ENCODE measurements at places on chromosomes 16 and 17.

DNA sequence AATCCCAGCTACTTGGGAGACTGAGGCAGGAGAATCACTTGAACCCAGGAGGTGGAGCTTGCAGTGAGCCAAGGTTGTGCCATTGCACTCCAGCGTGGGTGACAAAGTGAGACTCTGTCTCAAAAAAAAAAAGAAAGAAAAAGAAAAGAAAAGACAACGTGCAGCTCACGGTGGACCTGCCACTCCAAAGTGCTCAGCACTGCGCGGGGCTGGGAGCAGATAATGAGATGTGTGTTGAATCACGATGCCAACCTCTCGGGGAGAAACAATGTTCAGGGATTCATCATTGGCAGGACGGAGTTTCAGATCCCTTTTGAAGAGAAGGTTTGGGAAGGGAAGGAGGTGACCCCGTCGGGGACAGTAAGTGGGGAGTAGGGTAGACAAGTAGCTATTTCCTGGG, 19.2 kb downstream of the WFDC1 start:
- no peak for DNase-seq

DNA sequence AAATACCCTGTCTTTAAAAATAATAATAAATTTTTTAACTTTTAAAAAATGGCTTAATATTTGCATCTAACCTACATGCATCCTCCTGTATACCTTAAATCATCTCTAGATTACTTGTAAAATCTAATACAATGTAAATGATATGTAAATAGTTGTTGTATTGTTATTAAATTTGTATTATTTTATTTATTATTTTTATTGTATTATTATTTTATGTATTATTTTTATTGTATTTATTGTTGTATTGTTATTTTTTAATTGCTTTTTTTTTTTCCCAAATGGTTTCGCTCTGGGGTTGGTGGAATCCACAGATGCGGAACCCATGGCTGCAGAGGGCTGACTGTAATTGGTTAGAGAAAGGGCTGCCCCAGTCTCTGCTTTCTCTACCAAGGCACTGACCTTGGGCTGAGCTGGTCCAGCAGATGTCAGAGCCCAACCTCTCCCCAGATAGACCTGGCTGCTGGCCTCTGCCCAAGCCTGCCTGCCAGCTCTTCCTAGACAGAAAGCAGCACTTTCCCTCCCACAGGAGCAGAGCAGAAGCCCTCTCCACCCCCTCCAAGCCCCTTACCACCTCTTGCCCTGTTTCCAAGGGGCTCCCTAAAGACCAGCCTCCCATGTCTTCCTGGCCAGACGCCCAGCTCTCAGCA, 183.8 kb downstream of the GSG1L start:
- no peak for DNase-seq

GRCh38 chr17:8563981-8564602, 66.4 kb downstream of the MYH10 start:
- no peak for DNase-seq

GRCh38 chr16:68389006-68389405, 59.3 kb downstream of the SMPD3 start:
- DNase-seq, result no peak

DNA sequence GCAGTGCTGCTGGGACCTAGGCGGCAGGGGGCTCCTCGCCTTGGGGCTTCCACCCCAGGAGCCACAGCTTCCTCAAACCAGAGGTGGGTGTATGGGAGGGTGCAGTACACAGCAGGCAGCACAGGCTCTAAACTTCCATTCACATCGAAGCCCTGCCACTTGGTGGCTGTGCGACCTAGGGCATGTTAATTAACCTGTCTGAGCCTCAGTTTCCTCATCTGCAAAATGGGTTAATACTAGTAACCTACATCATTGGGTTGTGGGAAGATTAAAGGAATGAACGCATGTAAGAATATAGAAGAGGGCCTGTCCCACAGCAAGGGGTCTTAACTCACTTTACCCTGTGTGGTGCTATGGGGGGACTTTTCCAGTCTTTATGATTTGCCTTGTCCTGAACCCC, 26.8 kb upstream of the LHX1 start:
- no peak for DNase-seq

DNA sequence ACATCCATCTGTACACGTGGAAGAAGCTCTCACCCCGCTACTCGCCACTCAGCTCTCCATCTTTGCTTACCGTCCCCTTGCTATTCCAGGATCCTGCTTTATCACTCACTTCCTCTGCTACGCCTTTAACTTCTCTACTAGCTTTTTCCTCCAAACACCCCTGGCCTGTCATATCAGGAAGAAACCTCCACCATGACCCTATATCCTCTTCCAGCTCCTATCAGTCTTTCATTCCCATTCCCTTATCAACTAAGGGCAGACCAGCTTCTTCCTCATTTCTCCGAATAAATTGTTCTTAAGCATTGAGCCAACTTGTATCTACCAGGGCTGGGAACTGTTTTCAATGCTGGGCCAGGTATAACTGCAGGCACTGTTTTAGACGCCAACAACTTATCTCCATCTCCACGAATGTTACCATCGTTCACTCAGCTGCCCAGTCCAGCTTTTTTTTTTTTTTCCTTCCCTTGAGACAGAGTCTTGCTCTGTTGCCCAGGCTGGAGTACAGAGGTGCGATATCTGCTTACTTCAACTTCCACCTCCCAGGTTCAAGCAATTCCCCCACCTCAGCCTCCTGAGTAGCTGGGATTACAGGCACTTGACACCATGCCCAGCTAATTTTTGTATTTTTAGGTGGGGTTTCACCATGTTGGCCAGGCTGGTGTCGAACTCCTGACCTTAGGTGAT, 4.3 kb downstream of the IQCK start:
- no peak for DNase-seq

DNA sequence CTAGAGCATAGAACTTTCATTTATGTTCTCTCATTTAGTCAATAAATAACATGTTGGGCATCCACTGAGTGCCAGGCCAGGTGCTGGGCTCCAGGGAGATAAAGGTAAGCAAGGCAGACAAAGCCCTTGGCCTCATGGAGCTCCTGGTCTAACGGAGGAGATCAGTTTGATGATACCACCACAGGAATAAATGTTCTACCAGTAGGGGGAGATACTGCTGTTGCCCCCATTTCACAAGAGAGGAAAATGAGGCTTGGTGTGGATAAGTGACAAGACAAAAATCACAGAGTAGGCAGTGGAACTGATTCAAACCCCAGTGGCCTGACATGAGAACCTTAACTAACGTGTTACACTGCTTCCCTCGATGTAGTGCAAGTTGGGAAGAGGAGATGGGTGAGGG, 80.4 kb upstream of the ERCC4 start:
- no peak for DNase-seq

GRCh38 chr17:19551591-19552148, 18.0 kb downstream of the SLC47A1 start:
- DNase-seq, result no peak

Data from inflammatory macrophage treated with lipopolysaccharide for 4 hours (primary cell).